Stimulated activated CD4-positive, alpha-beta T cell treated with anti-CD3 and anti-CD28 coated beads, Interleukin-1b, Interleukin-23, amount 100 ng/mL, for 24 hours (primary cell): ENCODE measurements at places on chromosomes 1 and 21.

DNA sequence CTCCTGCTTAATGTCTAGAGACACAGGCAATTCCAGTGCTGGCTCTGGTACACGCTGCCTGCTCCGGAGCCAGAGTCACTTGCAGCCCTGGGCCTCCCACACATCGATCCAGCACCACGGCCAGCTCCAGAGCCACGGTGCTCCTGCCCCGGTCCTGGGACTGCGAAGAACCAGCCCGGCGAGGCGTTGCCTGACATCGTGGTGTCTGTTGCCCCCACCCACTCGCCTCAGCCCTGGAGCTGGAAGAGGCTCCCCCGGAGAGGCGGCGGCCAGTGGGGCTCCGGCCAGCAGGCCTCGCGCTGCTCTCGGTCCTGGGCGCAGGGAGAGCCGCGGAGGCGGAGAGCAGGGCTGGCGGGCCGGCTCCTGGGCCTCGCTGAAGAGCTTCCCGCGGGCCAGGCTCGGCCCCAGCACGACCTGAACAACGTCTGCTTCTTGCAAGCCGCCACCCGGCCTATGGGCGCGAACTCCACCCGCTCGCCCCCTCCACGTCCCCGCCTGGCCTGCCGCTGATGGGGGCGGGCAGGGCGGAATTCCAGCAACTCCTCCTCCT lies 364.8 kb downstream of the CEP170 start:
- DNase-seq: no peak

- no peak for DNase-seq
These were observed 16.8 kb upstream of the JAK1 start for GRCh38 chr1:64983110-64983509.

DNA sequence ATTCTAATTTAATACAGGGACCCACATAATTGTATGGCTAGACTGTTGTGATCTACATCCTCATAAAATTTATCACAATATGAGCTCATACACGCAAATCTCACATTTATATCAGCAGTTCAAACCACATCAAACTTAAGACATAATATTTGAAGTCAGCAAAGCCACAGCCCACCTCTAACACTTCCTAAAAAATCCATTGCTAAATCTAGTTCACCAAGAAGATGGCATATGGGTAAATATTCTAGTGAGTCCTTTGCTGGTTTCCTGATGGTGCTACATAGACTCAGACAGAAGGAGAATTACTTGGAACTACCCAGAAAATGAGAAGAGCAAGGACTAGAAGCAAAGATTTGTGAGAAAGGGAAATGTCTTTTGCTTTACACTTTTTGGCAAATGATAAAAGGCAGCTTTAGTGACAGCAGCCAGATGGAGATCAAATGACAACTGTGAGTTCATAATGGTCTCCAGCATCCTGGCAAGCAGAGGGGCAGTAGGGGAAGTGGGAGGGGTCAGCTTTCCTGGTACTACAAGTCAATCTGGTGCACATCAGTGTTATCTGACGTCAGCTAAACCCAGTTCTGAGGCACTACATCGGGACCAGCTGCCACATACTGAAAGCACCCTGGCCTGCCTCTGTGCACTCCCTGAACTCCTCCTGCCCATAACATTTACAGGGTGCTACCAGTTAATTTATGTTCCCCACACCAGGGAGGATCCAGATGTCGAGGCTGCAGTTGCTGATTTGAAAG lies 10.6 kb upstream of the GADD45A start:
- DNase-seq: no peak

DNA sequence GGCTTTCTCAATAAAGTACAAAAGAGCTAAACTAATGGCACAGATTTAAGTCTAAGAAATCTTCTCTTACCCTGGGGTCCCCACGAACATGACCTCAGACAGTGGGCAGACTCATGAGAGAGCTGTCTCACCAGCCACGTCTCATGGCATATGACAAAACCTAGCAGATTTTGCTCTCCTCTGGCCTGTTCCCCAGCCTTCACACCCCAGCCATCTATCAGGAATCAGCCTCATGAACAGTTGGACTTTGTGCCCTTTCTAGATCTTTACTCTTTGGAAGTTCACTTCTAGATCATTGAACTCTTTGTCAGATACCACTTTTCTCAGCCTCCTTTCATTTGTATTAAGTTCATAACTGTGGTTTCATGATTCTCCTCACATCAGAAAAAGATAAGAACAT lies 14.2 kb upstream of the HSD3B1 start:
- DNase-seq: no peak

GRCh38 chr1:98556521-98557158 lies 104.9 kb upstream of the SNX7 start:
- no peak for DNase-seq
